ENCODE measurements at places on chromosomes 13 and 19.

DNA sequence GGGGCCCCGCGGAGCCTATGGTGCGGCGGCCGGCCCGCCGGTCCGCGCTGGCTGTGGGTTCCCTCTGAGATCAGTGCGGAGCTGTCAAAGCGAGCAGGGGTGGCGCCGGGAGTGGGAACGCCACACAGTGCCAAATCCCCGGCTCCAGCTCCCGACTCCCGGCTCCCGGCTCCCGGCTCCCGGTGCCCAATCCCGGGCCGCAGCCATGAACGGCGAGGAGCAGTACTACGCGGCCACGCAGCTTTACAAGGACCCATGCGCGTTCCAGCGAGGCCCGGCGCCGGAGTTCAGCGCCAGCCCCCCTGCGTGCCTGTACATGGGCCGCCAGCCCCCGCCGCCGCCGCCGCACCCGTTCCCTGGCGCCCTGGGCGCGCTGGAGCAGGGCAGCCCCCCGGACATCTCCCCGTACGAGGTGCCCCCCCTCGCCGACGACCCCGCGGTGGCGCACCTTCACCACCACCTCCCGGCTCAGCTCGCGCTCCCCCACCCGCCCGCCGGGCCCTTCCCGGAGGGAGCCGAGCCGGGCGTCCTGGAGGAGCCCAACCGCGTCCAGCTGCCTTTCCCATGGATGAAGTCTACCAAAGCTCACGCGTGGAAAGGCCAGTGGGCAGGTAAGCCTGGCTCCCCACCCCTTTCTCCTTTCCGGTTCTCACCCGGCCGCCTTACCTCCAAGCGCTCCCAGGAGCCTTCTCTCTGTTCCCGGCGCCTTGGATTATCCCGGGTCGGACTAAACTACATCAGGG, at the start of gene PDX1:
Gene PDX1, plus strand, starts transcription at position 67 of the 743 bp plus-strand sequence. Its CDS starts 139 bp downstream, at position 206.
- DNase-seq = peak; percentile 56

GRCh38 chr13:35621989-35622388, 145.5 kb upstream of the MAB21L1 start:
- DNase-seq = no peak

DNA sequence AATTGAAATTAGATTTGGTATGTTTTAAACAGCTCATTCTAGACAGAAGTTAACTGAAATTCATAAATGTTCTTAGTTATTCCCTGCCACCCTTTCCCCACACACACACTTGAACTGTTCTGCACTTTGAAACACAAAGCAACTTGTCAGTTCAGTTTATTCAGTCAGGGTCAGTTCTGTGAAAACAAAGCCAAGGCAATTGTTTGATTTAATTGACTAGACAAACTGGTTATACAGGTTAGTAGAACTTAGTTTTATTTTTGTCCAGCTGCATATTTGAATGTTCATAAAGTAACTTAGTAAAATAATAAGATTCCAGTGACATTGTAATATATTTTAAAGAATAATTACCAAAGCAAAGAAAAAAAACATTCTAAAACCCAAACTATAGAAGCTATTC, 98.3 kb upstream of the KLF5 start:
- no peak for DNase-seq

- DNase-seq = no peak
Measured at GRCh38 chr19:15863272-15863671, 34.6 kb downstream of the CYP4F2 start.

DNA sequence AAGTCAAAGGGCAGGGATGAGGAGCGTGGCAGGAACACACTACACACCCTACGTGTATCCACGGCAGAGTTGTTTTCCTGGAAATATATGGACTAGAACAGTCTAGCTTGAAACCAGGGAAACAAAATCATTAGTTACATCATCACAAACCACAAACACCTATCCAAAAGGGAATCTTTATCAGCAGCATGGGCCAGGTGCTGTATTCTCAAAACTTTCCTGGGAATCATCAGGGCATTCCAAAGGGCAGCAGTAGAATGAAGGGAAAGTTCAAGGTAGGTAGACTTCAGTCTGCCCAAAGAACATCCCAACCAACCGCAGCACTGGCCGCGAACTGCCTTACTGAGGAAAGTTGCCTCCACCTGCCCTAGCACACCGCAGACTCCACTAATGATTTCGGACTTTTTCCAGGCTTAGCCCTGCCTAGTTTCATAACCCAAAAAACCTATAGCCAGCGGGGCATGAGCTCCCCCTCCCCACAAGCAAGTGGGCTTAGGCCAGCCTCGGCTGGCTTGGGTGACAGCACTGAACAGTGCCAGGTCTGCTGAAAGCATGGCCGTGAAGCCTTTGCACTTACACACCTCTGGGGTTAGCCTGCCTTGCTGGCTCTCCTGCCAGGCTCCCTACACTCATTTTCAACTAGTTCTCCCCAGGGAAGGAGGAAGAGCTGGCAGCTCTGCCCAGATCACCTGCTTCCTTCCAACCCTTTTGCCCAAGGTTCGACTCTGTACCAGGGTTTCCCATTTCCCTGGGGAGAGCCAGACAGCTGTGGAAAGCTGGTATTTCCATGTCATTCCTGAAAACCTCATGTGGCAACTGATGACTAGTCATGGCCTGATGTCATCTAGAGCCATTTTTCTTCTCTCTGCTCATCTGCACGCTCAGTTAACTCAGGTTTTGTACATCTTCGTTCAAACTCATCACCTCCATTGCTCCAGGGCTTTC, 77.3 kb upstream of the UBAC2 start:
- DNase-seq = no peak

- DNase-seq = peak; percentile 26
Measured at GRCh38 chr19:50490991-50491472, 14.4 kb upstream of the GARIN5A start.

GRCh38 chr13:99975626-99976025, 4.1 kb upstream of the ZIC5 start:
- no peak for DNase-seq

GRCh38 chr19:31567776-31568175, 218.5 kb upstream of the TSHZ3 start:
- no peak for DNase-seq

- DNase-seq = no peak
Measured at GRCh38 chr19:52216401-52216800, 26.5 kb downstream of the PPP2R1A start.

DNA sequence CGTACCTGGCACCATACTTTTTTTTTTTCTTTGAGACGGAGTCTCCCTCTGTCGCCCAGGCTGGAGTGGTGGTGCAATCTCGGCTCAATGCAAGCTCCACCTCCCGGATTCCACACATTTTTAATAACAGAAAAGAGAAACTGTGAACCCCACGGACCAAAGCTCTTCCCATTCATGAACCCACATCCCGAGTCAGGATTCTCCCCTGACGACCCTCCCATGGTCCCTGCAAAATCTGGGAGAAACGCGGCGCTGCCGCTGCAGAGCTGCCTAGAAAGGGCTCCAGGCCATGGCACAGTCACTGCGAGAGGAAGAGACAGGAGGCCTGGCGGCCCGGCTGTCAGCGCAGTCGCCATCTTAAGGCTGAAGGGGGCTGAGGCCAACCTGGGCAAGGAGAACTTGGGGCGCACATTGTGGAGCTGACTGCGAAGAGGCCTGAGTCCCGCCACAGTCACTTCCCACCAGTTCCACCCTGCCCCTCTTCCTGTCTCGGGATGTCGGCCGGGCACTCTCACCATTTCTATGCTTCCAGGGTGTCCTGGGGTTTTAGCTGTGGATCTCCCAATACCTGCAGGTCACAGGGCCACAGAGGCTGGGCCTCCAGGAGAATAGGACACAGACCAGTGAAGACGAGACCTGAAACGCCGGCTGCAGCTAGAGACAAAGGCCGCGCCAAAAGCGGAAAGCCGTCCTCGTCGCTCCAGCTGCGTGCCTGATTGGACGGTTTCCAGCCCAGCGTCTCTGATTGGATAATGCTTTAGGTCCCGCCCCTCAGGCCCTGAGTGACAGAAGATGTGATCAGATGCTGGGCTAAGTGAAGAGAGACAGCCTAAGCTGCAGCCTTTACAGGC, 71.0 kb downstream of the ZNF486 start:
- DNase-seq = peak; percentile 94

DNA sequence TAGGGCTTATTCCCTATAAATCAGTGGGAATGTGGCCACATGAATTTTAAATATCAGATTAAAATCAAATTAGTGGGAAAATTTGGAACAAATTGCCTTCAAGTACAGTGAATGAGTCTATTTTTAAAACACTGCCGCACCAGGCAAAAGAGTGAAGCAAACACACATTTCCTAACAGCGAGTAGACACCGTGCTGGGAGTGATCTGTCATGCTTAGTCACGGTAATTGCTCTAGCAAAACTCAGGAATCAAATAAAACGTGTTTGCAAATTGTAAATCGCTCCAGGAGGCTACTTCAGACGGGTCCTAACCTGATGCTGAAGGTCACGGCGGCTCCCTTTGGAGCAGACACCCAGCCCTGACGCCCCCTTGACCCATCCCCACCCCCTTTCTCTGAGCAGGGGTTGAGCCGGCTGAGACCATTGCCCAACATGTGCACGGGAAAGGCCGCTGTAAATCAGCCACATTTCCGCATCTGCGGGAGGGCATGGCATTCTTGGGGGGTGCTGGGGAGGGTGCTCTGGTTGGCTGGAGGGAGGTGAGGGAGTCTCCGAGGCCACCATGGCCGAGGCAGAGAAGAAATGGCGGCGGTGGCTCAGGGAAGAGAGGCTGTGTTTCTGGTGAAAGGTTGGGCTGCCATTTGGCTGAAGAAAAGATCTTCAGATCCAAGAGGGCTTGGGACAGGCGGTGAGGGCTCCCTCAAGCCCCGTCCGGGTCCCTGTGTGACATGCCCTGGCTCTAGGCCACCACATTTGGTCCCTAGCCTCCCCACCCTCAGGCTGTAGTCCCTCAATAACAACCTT, 8.9 kb downstream of the CEBPA start:
- DNase-seq = no peak

DNA sequence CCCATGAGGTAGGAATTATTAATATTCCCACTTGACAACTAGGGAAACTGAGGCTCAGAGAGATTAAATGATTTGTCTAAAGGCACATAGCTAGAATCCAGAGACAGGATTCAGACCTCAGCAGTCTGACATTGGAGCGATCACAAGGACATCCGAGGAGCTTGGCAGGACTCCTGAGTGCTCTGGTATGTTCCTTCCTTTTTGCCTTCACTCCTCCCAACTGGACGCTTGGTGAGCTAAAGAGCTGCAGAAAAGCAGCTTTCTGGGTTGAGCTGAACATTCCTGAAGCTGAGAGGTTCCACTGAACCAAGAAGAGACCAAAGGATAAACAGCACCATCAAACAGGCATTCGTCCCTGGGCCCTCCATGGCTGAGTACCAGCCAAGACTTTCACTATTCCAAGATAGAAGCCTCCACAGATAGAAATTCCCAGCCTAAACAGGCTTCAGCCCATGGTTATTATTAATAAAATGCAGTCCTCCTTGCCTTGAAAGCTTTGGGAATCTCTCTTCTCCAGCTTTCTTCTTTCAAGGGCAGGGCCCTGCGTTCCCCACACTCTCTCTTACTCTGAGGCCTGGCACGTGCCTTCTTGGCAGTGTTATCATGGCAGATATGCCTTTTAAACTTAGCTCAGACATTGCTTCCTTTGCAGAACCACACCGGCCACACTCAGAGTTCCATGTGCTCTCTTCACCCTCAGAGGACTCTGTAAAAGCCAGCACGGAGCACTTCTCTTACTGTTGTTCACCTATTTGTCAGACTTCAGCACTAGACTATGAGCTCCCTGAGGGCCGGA, 97.1 kb downstream of the CYSLTR2 start:
- DNase-seq = peak; percentile 70

- no peak for DNase-seq
Measured at GRCh38 chr13:32530841-32531253, 7.7 kb downstream of the N4BP2L2 start.

- no peak for DNase-seq
Measured at GRCh38 chr19:7831452-7831851, 1.4 kb downstream of the EVI5L start.

DNA sequence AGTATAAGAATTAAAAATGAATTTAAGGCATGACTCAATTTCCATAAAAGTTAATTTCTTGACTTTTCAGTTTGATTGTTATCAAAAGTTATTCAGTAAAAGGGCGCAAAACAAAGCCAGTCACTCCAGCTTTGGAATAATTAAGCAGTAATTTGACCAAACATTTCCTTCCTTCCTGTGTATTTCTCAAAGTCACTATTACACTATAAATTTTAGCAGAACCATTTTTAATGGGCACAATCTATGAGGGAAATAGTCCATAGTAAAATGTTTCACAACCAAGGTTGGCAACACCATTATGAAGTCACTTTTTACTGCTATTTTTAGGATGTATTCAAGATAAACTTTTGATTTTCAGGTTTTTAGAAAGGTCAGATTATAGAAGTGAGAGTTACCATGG, 91.0 kb downstream of the DACH1 start:
- no peak for DNase-seq

DNA sequence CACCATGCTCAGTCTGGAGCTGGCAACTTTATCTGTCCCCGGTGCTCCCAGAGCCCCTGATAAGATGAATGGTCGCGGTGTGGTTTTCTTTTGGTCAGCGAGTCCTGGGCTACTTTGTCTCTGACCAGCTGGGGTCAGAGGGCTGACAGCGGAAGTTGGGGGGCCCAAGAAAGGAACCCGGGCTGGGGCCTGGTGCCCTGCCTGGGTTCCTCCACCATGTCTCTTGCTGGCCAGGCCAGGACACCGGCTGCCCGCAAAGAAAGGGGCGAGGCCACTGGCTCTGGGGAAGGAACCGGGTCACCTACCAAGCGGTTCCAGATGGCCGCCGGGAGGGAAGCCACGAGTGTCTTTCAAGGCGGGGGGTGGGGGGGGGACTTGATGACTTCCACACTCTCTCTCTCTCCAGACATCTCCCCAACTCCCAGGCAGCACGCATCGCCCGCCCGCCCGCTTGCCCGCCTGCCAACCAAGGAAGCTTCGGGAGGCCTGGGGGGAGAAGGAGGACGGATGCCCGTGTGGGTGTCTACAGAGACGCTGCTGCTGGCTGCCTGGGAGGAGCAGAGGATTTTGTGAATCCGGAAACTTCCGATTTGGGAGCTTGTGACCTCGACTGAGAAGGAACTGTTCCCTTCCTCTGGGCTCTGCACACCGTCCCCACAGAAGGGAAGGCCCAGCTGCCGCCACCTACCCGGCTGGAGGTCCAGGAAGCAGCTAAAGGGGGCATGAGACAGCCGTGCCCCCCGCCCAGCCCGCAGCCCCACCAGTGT, 1.1 kb downstream of the PIP5K1C start:
- DNase-seq = peak; percentile 72

- peak; percentile 64 for DNase-seq
Measured at GRCh38 chr19:33794683-33795369, 1.8 kb upstream of the KCTD15 start.

DNA sequence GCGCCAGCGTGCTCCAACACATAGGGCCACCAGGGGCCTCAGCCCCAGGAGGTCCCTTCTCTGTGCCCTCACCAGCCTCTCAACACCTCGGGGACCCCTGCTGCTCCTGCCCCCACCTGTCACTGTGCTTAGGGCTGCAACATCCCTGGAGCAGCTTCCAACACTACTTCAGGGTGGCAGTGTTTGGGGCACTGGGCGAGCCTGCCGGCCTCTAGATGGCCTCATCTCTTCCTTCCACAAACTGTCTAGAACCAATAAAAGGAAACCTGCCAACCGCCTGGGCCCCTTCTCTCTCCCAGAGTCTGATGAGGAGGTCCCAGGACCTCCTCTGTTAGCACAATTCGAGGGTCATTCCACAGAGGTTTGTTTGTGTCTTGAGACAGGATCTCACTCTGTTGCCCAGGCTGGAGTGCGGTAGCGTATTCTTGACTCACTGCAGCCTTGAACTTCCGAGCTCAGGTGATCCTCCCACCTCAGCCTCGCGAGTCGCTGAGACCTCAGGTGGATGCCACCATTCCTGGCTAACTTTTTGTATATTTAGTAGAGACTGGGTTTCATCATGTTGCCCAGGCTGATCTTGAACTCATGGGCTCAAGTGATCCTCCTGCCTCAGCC, 10.1 kb upstream of the SHD start:
- no peak for DNase-seq

Data from Right ventricle myocardium superior (tissue), 1 donor.